ENCODE measurements at places on chromosomes 11 and 22.
A peak's percentile ranks its signal among the peaks of the same experiment; 100 is the strongest.

- DNase-seq = no peak
Measured at GRCh38 chr11:69915501-69916250, 96.5 kb upstream of the FGF3 start.

DNA sequence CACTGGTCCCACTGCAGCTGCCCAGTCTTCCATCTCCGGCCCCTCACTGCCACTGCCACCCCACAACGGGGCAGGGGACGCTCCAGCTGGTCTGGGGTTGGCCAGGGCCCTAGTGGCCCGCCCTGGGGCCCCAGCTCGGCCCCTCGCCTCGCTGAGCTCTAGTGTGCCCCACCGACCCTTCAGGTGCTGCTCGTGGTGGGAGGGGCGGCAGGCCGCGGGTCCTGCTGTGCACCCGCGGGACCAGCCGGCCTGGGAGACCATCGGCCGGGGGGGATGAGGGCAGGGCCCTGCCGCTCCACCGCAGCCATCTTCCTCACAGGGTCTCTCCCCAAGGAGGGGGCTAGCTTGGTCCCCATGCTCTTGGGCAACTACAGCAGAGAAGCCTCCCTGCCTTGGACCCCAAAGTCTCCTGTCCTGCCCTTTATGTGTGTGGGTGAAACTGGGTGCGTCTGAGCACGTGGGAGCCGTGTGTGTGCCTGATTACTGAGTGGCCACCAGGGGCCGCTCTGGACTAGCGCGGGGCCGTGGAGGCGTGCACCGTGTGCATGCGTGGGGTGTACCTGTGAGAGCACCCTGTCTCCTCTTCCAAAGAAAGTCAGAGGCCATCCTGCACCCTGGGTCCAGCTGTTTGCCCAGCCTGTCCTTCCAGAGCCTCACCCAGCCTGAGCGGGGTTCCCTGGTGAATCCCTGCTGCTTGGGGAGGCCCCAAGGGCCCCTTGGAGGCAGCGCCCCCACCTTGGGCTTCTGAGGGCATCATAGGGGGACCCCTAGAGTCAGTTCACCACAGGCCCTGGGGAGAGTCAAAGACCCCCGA is 6.0 kb upstream of the ACR start:
- DNase-seq = peak; percentile 74

- no peak for DNase-seq
Measured at GRCh38 chr11:1669546-1670218, 27.3 kb upstream of the KRTAP5-6 start.

DNA sequence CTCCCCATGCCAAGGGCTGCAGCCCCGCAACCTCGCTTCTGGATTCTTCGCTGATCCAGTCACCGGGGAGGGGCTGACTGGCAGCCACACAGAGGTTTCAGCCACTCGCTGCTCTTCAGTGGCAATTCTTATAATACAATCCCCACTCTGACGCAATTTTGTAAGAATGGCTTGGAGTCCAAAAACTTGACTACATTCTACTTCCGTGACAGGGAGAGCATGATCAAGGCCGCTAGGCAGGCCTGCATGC is 14.9 kb downstream of the PPM1F start:
- no peak for DNase-seq

GRCh38 chr11:100961633-100962032 is 168.0 kb downstream of the PGR start:
- no peak for DNase-seq

DNA sequence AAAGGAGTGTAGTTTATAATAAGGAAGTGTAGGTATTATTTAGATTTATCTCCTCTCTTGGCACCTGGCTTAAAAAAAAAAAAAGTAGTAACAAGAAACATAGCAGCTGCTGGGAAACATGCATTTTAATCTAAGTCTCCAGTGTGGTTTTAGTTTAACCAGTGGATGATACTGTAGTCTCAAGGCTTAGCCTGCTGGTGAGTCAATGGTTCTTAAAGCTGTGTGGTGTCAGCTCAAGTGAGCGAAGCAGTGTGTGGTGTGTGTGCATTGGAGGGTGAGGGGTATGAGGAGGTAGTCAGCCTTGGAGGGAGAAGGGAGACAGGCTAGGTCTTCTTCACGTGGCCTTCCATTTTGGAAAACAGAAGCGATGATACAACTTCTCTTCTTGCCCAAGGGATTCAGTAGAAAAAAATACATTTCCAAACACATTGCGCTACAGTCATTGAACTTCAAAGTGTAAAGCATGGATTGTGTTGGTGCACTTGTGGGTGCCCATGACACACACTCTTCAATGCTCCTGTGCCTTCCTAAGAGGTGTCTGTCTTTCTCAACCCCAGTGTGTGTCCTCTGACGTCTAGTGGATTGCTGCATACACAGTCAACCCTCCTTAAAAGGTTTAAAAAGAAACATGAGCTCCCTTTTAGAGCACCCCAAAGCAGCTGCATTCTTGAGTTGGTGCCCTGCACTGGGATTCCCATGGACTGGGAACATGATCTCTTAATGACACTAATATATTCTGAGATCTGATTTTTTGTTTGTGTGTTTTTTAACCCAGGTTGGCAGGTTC is 40.1 kb downstream of the ZBTB16 start:
- no peak for DNase-seq

DNA sequence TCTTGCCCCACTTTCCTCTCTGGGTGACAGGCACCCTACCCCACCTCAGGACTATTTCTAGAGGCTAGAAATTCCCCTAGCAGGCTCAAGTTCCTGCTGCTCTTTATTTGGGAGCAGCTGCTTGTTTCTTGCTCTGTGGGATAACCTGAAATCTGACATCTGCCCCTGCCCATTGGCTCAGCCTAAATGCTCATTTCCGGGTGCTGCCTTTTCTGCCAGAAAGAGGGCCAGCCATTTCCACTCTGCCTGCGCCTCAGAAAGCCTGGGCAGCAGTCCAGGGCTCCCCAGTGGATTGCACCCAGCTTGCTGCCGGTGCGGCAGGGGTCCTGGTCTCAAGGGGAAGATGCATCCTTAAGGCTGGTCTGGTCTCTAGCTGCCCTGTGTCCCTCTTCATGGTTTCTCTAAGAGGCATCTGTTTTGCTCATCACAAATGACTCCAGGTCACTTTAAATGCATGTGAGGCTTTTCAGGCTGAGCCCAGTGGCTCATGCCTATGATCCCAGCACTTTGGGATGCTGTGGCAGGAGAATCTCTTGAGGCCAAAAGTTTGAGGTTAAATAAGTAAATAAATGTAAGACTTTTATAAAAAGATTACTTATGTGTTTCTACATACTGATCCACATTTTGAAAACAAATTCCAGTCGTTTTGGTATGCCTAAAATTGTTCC is 10.3 kb upstream of the PNPLA5 start:
- DNase-seq = no peak

- DNase-seq = no peak
Measured at GRCh38 chr22:46220921-46221320, 29.2 kb downstream of the CDPF1 start.

GRCh38 chr11:26219183-26220117 is 112.5 kb upstream of the ANO3 start:
- no peak for DNase-seq

- no peak for DNase-seq
Measured at GRCh38 chr22:31143537-31143936, 3.2 kb upstream of the PLA2G3 start.

DNA sequence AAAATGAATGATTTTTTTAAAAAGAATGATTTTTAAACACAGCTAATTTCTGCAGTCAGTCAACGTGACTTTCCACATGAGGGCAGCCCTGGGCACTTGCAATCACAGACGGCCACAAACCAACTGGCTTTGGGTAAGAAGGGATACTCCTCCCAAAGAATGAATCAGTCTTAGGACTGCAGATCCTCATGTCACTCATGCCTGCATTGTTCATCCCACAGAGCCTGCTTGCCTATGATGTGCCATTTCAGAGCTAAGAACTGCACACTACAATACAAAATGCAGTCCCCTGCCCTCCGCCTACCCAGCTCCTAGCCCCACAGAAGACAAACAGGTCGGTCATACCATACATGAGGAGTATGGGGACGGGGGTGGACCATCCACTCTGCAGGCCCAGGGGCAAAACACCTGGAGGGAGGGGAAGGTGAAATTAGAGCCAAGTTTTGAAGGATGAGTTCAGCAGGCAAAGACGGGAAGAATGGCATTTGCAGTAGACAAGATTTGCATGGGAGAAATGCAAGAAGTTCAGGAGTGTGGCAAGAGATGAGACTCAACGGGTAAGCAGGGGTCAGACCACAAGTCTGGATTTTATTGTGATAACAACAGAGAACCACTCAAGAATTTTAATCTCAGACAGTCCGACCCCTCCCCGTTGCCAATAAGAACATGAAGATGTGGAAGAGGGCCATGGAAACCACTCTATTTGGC is 24.7 kb downstream of the PACSIN2 start:
- no peak for DNase-seq

- no peak for DNase-seq
Measured at GRCh38 chr11:126219547-126219946, 8.0 kb downstream of the FAM118B start.

DNA sequence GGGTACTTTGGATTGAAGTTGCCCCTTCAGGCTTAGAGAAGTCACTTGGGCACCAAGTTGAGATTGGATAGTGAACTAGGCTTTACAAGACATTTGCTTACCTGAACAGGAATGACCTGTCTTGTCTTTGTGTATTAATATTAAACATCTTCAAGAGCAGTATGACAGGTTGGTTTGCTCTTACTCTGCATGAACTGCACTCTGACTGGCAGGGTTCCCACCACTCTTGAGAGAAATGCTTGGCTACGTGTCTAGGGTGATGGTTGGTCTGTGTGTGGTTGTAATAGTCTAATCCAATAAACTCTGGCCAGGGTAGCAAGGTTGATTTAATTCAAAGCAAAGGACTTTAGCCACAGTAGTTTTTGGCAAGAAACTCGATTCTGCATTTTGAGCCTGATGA is 20.1 kb upstream of the SPTBN2 start:
- DNase-seq = peak; percentile 67

DNA sequence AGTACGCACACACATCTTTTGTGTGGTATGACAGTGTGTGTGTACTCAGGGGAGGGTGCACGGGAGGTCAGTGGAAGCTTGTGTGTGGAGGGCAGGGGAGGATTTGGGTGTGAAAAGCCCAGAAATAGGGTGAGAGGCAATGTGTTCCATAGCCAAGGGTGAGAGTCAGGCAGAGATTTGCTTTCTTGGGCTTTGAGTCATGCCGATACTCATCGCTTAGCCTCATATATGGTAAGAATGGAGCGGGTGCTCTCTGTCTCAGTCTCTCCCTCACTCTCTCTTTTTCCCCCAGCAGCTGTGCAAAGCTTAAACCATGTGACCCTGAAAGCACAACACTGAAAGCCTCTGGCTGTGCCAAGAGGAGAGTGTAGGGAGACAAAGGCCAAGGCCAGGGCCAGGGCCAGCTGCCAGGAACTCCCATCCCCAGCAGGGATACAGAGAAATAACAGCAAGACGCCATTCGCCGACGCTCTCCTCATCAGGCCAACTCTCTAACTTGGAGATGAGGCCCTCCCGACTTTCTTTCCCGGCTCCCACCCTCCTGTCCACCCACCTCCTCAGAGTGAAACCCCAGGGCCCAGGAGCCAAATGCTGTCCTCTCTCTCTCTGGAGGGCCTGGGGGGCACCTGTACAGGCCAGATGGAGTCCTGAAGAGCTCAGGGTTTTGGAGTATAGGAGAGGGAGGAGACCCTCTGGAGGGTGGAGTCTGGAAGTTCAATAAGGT is 20.3 kb upstream of the MICAL3 start:
- DNase-seq = no peak

- DNase-seq = no peak
Measured at GRCh38 chr11:65411681-65412070, 10.9 kb upstream of the NEAT1 start.

DNA sequence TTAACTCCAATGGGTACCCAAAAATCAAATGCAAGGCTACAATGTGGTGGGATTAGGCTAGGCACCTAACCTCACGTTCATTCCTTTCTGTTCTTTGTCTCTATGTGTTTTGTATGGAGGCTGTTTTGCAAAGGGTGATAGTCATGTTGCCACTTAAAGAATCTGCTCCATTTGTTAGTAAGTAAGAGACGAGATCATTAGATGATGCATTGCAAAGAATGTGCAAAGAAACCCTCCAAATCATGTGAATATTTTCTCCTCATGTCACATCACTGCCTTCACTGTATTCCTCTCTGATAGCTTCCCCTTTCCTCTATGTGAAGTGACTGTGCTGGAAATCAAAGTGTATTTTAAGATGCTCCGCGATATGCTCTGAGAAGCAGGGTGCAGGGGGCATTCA is 11.9 kb downstream of the SYT13 start:
- no peak for DNase-seq

GRCh38 chr11:841981-842369 is 354 bp downstream of the POLR2L start:
- no peak for DNase-seq

GRCh38 chr11:17209939-17210245 is 2.1 kb upstream of the PIK3C2A start:
- DNase-seq = no peak

- DNase-seq = no peak
Measured at GRCh38 chr11:57230316-57230715, 6.7 kb downstream of the APLNR start.

GRCh38 chr11:116180806-116181600 is 591.8 kb downstream of the BUD13 start:
- peak; percentile 77 for DNase-seq

DNA sequence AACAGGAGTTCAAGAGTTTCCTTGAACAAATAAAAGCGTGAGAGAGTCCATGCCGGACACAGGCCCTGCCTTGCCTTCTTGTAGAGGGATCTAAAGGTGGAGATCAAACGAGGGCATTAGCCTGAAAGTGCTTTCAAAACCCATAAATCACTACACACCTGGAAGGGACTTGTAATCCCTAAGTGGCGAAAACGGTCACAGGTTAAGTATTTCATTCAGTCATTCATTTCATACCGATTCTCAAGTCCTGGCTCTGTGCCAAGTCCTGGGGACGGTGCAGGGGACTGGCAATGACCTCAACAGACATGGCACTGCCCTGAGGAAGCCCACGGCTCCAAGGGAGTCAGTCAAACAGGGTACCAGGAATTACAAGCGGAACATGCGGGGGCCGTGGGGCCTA is 26.6 kb downstream of the ELFN2 start:
- DNase-seq = no peak

DNA sequence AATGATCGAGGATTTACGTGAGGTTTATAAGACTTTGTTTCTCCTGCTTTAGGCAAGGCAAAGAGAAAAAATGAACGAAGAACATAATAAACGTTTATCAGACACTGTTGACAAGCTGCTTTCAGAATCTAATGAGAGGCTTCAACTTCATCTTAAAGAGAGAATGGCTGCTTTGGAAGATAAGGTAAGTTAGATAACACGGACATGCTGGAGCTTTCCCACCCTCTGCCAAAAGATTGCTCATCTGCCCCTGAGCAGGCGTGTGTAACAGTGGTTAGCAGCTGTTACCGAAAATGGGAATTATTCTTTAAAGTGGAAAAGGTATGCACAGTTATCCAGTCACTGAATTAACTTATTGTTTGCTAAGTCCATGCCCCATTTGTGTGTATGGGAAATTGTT is 62.8 kb upstream of the CTTN start:
- no peak for DNase-seq
